Large intestine (tissue), 12 donors: ENCODE measurements at places on chromosomes 5 and 9. TPM values are rescaled to one million over a fixed set of nuclear protein-coding genes. Genes with fewer than 3 reads are reported as not detected.
A peak's percentile ranks its signal among the peaks of the same experiment; 100 is the strongest.

ANKRD55 gene
- 0.18 TPM for polyA plus RNA-seq

GRIA1 gene
- 0.93 TPM for polyA plus RNA-seq

RPS14 gene
- polyA plus RNA-seq = 2,545 TPM

CKS2 gene
- 95.6 TPM for polyA plus RNA-seq

PIP5K1B gene
- polyA plus RNA-seq = 57.9 TPM

BASP1 gene
- polyA plus RNA-seq = 26.3 TPM

GTF3C4 gene
- polyA plus RNA-seq = 13.7 TPM

ACSL6 gene
- polyA plus RNA-seq = 2.9 TPM

GRCh38 chr5:173819521-173819920 is 68.6 kb upstream of the CPEB4 start:
- no peak for DNase-seq

DNA sequence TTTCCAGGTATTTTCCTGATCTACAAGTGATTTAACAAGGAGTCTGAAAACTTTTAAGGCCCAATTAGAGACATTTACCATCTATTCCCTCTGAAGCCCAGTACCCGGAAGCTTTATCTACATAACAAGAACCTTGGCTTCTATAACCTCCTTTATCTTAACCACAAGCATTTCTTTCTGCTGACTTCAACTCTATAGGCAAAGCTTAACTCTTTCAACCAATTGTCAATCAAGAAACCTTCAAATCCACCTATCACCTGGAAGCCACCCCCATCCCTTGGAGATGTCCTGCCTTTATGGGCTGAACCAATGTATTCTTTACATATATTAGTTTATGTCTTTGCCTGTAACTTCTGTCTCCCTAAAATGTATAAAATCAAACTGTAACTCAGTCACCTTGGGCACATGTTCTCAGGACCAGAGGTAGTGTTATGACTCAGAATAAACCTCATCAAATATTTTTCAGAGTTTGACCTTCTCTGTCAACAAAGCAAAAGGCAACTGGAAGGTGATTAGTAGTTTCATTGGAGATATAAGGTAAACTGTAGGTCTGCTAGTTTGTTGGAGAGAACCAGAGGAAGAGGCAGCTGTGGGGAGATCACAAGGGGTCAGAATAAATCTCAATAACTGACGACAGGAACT is 13.0 kb upstream of the RIMOC1 start:
- no peak for DNase-seq

GRCh38 chr5:23289162-23289561 is 218.2 kb upstream of the PRDM9 start:
- no peak for DNase-seq

DNA sequence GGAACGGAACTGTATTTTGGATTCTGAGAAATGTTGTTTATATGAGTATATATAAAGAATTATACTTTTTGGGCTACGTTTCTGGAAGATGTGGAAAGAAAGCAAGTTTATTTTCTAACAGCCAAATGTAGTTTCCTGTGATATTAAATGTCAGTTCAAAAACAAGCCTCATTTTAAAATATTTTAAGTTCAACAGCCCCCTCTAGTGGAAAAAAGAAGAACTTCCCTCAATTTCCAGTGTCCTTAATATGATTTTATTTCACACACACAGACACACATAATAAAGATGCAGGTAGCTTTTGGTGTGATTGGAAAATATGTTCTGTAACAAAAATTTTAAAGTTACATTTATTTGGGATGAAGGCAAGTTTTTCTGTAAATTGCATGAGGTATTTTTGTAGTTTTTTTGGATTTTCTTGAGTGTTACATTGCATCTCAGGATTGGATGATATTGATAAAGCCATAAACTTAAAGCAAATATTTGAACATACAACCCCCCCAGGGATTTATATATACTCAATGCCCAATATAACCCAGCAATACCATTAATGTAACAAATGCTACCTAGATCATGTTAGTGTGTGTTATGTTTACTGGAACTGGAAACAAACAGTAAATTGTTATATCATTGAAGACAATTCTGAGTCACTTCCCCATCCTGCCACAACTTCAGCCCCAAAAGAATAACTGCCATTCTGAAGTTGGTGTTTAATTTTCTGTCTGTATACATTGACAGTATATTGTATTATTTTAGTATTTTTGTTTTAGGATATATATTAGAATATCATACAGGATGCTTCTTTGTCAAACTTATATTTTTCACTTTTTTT is 54.0 kb downstream of the CCDC171 start:
- peak; percentile 25 for DNase-seq

- no peak for DNase-seq
Observed at GRCh38 chr5:173590436-173591055, 25.9 kb downstream of the BOD1 start.

DNA sequence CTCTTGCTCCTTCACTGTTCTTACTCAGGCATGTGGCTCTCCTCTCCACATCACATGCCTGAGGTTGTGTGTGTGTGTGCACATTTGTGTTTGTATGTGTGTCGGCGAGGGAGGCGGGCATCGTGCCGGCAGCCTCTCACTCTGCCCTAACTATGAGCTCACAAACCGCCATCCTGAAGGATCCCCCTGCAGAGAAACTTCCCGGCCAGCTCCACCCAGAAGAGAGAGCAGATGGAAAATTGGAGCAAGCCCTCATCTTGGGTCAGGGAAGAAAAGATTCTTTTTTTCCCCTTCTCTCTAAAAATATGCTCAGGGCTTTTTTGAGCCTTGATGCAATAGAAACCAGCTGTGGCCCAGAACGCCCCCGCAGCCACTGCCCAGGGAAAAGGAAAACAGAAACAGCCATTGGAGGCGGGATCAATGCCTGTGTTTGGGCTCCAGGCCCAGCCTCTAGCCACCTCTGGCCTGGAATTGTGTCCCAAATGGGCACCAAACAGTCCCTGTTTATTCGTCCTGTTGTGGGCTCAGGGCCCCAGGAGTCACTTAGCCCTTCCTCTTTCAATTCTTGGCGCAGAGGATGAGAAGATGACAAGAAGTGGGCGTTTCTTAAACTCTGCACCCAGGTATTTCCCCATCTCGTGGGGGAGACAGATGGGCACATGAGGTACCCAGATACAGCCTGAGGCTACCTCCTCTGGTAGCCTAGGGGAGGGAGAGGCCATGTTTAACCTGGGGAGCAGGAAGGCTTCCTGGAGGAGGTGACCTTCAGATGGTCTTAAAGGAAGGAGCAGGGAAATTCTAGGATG is 151.5 kb downstream of the RGS3 start:
- DNase-seq = peak; percentile 46

GRCh38 chr5:54959673-54960418 is 25.5 kb downstream of the ESM1 start:
- no peak for DNase-seq

DNA sequence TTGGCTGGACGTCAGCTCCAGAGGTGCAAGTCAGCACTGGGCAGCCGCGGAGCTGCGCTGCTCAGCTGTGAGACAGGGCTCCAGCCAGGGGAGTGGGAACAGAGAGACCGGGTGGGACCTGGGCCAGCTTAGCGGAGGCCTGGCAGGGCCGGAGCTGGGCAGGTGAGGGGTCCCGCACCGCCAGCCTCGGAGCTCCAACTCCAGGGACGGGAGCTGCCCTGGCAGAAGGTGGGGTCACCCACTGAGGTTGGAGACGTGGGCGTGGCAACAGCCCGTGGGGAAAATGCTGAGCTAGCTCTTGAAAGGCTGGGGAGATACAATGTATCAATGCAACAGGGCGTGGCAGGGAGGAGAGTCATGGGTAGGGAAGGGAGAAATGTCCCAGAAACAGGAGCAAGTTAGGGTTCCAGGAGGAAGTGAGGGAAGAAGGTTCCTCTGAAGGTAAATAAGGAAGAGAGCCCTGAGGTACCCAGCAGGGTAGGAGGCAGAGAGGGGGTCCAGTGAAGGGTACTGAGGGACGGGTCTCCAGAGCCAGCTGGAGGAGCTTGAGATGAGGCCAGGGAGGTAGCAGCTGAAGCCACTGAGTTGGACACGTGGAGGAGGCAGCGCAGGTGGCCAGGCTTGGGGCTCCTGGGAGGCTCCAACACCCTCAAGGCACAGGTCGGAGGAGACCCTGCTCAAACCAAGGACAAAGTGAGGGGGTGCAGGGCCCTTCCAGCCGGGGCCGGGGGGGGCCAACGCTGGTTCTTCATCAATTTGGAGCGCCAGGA is 736 bp upstream of the NKD2 start:
- no peak for DNase-seq

DNA sequence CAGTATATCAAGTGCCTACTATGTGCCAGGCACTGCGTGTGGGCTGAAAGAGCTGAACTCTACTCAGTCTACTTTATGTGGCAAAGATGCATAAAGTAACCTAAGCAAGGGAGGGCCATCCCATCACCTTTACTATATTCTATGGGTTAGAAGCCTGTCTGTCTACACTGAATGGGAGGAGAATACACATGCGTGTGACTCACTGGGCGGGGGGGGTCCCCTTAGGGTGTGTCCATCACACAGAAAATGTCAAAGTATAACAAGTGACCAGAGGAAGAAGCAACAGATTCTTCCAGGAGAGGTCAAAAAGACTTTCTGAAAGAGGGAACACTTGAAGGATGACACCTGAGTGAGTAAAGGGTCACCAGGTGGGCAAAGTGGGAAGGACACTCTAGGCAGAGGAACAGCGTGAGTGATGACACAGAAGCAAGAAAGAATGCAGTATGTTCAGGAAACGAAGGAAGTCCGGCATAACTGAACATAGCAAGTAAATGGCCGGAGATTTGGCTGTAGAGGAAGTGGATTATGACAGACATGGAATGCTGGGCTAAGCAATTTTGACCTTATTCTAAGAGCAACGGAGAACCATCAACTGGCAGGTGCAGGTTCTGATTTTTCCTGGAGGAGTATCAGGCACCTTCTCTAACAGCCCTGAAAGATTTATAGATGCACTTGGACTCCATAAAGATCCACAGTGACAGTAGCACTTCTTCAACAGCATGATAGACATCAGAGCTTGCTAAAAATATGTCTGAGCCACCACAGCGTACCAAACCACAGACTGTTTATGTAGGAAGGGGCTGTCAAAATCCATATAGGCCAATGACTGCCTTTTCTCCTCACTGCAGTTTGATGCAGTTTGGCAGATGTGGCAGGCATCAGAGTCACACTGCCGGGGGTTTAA is 8.0 kb upstream of the WHRN start:
- no peak for DNase-seq

DNA sequence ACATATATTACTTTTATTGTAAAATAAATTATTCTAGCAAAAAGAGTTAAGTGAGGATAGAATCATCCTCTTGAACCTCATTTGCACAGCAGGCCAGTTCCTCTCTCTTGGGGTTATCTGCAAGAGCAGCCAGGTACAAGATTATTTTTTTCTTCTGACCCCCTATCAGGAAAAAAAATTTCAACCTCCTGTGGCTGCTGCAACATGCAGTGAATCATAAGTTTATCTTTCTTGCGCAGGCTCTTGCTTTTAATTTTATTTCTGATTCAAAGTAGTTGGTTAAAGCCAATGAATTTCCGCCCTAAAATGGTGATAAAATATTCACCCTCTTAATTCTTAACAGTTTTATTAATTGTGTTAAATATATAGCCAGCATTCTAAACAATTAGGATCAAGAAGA is 69.7 kb upstream of the PPP3R2 start:
- DNase-seq = no peak

- no peak for DNase-seq
Observed at GRCh38 chr5:137367951-137368350, 131.2 kb downstream of the SPOCK1 start.

DNA sequence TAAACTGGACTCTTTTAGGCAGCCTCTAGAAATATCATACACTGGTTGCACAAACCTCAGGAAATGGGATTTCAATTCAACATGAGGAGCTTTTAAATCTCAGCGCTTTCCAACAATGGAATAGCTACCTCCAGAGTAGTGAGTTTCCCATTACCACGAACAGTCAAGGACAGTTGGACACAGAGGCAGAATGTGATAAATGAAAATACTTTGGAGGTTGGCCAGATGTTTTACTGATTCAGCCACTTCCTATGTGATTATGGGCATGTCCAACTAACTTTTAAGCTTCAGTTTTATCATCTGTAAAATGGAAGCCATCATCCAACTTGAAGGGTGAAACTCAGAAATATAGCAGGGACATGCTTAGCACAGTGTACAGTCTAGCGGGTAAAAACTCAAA is 2.1 kb downstream of the FBXW2 start:
- no peak for DNase-seq

- no peak for DNase-seq
Observed at GRCh38 chr5:44987026-44987425, 178.3 kb downstream of the MRPS30 start.

DNA sequence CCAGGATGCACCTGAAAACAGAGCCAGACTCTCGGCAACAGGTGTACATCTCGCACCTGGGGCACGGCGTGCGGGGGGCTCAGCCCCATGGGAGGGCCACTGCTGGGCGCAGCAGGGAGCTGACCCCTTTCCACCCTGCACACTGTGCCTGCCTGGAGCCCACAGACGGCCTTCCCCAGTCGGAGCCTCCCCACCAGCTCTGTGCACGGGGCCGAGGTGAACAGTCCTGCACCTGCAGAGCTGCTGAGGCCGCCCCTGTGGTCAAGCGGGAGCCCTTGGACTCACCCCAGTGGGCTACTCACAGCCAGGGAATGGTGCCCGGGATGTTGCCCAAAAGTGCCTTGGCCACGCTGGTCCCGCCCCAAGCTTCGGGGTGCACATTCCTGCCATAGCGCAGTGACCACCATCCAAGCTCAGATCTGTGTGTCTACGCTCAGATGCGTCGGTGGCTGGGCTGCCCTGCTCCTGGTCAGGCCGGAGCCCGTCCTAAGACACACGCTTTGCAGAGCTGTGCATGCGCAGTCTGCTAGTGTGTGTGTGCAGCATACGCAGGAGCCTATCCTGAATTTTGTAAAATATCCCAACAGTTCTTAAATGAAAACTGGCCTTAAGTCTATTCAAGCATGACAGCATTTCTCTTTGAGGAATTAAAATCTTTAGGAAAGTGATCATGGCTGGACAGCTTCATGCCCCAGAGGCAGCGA is 8.4 kb upstream of the EXOC3 start:
- DNase-seq = no peak

DNA sequence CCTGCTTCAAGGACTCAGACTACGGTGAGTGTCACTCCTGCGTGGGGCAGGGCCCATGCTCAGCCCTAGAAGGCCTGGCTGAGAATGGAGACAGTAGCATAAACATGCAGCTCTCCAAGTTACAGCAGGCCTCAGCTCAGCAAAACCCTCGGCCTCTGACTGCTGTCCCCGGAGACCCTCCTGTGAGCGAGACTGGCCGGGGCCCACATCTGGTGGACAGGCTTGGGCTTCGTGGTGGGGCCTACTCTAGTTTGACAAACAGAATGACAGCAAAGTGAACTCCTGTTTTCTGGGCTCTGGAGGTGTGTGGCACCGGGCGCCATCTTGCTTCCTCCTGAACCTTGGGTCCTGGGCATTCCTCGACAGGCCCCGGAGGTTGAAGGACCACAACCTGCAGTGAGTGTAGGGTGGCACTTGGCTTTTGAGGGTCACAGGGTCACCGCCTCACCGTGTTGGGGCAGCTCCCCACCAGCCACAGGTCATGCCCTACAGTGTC is 97.5 kb downstream of the PHF2 start:
- no peak for DNase-seq

DNA sequence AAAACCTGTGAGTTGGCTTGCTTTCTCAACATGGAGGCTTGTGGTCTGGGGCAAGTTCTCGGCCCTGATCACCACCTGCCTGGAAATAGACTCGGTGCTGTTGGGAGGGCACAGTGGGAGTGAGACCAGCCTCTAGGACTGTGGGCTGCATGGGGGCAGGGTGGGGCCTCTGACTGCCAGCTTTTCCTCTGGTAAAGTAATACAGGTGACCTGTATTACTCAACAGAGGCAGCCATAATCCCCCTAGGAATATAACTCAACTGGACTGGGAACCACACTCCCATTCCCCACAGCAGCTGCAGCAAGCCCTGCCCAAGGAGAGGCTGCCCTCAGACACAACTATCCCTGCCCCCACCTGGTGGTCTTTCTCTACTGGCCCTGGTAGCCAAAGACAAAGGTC is 72.8 kb downstream of the C9orf153 start:
- DNase-seq = no peak
